ENCODE measurements at places on chromosomes 5 and 9. TPM values are rescaled to one million over a fixed set of nuclear protein-coding genes. Genes with fewer than 3 reads are reported as not detected.

GRCh38 chr5:159273923-159274322 lies 10.8 kb downstream of the UBLCP1 start:
- DNase-seq, result no peak

Gene LIX1
- not detected for total RNA-seq

Gene SEMA5A
- not detected for total RNA-seq

Gene OR1Q1
- total RNA-seq, result not detected

Gene FGFR4
- 1.2 TPM for total RNA-seq

DNA sequence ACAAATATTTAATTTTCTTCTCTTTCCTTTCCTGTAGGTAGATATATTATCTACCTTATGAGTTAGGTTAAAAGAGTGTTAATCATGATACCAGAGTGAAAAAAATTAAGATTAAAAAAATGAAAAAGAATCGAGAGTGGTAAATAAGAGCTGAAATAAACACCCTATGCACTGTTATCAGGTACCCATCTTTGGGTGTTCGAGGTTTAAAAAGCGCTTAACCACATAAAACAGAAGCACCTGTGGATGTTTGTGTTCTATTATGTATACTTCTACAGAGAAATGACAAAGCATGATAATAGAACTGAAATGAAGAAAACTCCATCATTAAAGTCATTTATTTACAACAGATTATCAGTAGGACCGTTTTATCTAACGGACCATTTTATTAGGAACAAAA lies 25.7 kb upstream of the GCNT4 start:
- no peak for DNase-seq

GRCh38 chr5:88398316-88398715 lies 129.7 kb upstream of the TMEM161B start:
- no peak for DNase-seq

DNA sequence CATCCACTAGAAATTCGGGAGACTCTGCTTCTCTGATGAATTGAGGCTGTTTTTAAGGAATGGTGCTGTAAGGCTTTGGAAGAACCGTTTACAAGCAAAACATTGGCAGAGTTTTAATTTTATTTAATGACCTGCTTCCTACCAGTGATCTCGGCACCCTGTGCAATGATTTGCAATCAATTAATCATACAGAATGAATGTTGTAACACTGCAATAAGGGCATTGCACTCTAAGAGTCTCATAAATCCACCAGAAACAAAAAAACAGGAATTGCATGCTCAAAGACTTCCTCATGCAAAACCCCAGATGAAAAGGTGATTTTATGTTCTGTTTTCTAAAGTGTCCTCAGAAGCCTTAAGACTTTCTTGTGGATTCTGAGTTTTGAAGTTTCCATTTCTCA lies 295.7 kb downstream of the ARHGEF28 start:
- DNase-seq, result no peak

Gene IL3
- not detected for total RNA-seq

Gene PCSK5
- not detected for total RNA-seq

- DNase-seq, result no peak
Measured at GRCh38 chr9:121816845-121817450, 165.5 kb downstream of the DAB2IP start.

DNA sequence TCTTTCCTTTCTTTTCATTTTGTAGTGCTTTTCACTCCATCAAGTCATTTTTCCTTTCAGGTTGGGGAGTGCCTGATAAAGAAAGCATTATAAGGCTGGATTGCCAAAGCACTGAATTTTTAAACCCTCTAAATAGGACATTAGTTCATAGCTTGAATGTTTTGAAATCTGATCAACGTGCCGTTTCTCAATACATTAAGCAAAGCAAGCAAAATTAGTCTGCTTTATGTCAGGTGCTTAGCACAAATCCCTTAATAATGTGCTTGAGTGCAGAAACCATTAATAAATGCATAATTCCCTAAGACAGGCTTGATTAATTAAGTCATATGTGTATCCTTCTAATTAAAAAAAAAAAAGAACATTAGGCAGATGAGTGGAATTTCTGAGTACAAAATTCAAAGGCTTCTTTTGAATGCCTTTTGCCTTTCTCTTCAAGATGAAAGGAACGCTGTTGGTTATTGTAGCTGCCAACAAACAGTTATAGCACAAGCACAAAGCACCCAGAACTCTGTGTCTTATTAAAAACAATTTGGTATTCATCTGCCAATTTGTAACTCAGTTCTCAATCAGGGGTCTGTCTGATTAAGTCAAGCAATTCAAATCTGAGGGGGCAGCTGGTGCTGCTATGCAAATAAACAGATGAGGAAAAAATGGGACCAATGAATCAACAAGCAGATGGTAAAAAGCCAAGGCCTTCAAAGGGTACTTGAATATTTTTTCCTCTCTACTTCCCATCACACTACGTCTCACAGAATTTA lies 233.7 kb downstream of the TLE1 start:
- no peak for DNase-seq

Gene PCDHGA3
- total RNA-seq, result 0.32 TPM

Gene NLN
- total RNA-seq, result 8.4 TPM

- DNase-seq, result no peak
Measured at GRCh38 chr5:4735261-4735660, 404.9 kb upstream of the ADAMTS16 start.

Gene ANKRD18B
- not detected for total RNA-seq

Gene SLC36A3
- not detected for total RNA-seq

GRCh38 chr9:126991183-126991582 lies 76.6 kb downstream of the RALGPS1 start:
- no peak for DNase-seq

- no peak for DNase-seq
Measured at GRCh38 chr5:5063533-5063953, 76.6 kb upstream of the ADAMTS16 start.

GRCh38 chr9:72476617-72477437 lies 44.6 kb upstream of the TMC1 start:
- no peak for DNase-seq

DNA sequence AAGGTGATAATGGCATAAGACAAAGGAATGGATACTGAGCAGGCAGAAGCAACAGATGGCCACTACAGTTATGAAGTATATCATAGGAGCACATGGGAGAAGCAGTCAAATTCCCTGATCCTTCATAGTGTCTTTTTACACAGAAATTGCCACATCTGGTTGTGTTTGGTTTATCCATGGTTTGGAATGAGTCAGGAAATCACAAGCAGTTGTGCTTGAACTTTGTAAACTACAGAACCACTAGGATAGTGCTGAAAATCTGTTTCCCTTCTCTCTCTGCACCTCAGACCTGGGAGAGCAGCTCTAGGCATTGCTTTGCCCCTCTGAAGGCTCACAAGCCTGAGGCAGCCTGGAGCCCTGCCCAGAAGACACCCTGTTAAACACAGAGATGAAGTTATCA lies 134.0 kb downstream of the DMRT2 start:
- DNase-seq, result no peak

- DNase-seq, result no peak
Measured at GRCh38 chr5:157772127-157772526, 28.6 kb downstream of the LSM11 start.

DNA sequence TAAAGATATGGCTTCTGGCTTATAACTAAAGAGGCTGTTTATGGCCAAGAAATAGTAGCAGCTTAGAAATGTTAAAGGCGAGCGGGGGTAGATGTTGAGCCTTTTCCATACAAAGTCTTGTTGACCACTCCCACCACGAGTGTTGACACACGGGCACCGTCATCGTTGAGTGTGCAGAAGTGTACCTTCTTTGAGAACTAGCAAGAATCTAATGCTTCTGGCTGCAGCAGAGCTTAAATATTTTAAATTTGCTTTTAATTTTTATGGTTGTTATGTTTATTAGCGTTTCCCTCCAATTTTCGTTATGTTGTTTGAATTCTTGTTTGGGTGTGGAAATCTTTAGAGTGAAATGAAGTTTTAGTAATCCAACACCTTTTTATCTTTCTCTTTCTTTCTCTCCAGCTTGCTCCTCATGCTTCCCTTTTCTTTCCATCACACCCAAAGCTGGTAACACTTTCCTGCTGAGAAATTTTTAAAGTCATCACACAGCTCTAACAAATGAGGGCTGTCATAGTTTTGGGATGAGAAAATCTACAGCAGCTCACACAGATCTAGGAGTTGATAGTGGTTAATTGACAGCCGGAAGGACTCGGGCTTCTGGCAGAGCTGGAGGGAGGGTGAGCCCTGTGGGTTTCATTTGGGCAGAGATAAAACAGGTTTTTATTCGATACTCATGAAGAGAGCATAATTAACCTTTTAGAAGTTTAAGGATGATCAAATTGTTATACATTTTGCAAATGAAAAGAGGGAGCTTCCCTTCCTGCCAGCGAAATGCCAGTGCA lies 120.1 kb upstream of the ZNF608 start:
- DNase-seq, result no peak

GRCh38 chr5:74342948-74343682 lies 297.4 kb downstream of the ENC1 start:
- no peak for DNase-seq

DNA sequence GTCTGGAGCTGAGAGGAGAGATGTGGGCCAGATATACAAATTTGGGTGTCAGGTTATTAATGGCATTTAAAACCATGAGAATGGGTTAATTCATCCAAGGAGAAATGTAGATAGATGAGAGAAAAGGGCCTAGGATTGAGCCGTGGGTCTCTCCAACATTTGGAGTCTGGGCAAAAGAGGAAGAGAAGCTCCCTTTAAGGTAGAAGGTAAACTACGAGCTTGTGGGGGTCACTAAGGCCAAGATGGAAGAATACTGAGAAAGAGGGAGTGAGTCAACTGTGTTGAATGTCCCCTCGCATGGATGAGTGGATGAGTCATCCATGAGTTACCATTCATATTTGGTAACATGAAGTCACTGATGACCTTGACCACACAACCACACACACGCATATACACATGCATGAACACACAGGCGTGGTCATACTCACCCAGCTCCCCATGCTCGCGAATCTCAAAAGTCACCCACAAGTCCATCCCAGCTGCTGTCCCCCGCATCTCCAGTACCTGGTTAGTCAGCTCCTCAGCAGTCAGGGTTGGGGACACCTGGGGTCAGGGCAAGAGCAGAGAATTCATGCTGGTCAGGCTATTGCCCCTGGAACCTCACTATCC lies 6.8 kb upstream of the FCHSD1 start:
- DNase-seq, result no peak

DNA sequence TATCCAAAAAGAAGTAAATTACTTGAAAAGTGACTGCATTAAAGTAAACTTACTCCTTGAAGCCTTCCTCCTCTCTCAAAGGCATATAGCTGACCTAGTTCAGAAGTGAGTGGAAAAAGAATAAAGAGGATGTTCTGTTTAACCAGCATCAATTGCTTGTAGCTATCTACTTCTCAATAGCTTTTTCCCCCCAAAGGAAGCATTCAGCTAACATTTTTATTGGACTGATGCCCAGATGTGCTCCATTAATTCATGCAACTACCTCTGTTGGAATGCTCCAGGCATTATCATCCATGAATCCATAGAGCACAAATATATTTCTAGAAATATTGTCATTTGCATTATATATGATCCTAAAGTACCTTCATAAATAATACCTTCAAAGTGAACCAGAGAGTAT lies 132.8 kb downstream of the RASEF start:
- no peak for DNase-seq

Gene PTGER4
- total RNA-seq, result 26.8 TPM

GRCh38 chr9:124280176-124280691 lies 22.5 kb downstream of the NEK6 start:
- DNase-seq, result no peak

DNA sequence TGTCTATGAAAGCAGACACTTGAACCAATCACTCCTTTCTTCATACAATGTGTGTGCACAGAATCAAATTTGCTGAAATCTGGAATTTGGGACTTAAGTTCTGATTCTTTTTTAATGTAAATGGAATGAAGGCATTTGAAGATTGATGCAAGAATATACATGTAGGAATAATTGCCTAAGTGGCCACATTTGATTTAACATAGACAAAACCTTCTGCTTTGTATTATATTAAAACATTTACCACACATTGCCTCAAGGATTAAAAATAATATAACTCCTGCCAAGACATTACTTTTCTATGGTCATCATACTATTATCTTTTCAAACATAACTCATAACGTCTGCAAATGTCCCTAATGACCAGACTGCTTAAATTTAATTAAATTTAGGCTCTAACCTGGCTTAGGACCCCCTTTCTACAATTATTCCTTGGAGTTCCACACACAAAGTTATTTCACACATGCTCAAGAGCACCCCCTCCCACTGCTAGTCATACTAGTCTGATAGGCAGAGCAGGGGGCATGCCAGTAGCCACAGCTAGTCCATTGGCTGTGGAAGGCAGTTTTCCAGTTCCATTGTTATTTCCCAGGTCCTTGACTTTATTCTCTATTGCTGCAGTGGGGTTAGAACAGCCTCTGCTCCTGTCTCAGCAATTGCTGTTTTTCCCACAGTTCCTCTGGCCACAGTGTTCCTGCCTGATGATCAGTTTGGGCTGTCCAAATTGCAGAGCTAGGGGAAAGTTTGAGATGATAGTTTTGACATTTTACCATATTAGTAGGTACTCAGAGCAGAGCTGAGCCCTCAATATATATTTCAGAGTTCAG lies 360.6 kb upstream of the GRAMD2B start:
- DNase-seq, result no peak

Gene PTGS1
- total RNA-seq, result 10.4 TPM

Gene AGXT2
- not detected for total RNA-seq

- DNase-seq, result no peak
Measured at GRCh38 chr5:168415971-168416370, 70.3 kb upstream of the RARS1 start.

- peak; percentile 52 for DNase-seq
Measured at GRCh38 chr9:122991370-122991830, 42.1 kb upstream of the GPR21 start.

GRCh38 chr5:94423411-94423810 lies 195.0 kb downstream of the KIAA0825 start:
- DNase-seq, result no peak

DNA sequence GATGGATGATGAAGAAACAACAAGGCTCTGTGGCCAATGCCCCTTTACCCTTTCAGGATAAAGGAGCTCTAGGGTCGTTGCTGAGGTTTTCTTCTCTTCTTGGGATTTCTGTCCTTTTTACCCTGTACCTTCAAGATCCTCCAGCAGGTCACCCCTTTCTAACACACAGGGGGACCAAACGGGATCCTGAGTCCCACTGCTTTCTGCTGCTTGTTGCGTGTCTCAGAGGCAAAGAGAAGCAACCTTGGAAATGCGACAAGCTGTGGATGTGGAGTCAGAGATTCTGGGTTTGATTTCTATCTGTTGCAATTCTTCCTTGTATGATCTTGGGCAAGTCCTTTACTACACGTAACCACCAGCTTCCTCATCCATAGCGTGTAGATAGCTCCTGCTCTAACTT lies 20.5 kb downstream of the GLRA1 start:
- DNase-seq, result no peak

DNA sequence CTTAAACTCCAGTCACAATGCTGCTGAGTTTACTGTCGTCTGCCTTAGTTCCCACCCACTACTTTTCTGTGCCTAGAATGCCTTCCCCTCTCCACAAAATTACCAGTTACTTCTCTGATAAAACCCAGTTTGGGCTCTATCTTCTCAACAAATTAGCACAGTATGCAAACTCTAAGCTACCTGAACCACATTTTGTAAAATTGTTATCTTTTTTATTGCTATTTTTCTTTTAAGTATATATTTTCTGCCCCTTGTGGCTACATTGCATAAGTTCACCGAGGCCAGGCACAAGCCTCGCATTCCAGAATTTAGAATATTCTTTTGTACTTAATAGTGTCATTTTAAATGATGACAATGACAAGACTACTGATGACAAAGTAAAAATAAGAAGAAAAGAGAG lies 60.0 kb downstream of the POU5F2 start:
- DNase-seq, result no peak

GRCh38 chr5:58961631-58962280 lies 378.9 kb downstream of the RAB3C start:
- DNase-seq, result no peak

Gene SHOC1
- not detected for total RNA-seq

Data from B cell (primary cell).